Hematopoietic multipotent progenitor cell treated with erythropoietin and hydrocortisone succinate and interleukin-3 and kit ligand, for 6 days (in vitro differentiated cells): ENCODE measurements at places on chromosomes 12 and 14.
A peak's percentile ranks its signal among the peaks of the same experiment; 100 is the strongest.

- peak; percentile 2 for DNase-seq
Observed at GRCh38 chr12:79424109-79424721, 266.5 kb downstream of the PAWR start.

DNA sequence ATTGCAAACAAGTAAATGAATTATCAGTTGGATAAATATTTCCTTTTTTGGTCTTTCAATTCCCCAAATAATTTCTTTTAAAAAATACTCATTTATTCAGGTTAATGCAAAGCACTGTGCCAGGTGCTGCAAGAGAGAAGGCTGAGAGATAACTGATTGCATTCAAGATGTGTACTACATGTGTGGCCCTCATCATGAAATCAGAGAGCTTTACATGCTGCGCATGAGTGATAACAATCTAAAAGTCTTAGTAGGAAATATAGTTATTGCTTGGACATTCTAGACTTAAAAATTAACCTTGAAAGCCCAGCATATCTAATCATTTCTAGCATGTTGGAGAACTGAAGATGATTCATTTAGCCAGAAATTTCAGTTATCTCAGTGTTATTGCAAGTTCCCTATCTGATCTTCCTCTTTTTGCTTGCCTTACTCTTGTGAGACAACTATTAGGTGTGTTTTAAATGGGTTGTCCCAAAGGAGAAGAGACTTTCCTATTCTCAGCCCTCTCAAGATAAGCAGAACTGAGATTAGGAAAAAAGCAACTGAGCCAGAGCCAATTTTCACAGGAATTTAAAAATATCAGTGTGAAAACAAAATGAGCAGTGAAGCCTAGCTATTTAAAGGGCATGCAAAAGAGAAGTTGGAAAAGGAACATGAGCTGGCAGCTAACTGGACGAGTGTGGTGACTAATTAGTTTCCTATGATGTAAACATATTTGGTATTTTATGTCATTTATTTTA, 60.9 kb downstream of the PLEKHA5 start:
- DNase-seq: peak; percentile 42

DNA sequence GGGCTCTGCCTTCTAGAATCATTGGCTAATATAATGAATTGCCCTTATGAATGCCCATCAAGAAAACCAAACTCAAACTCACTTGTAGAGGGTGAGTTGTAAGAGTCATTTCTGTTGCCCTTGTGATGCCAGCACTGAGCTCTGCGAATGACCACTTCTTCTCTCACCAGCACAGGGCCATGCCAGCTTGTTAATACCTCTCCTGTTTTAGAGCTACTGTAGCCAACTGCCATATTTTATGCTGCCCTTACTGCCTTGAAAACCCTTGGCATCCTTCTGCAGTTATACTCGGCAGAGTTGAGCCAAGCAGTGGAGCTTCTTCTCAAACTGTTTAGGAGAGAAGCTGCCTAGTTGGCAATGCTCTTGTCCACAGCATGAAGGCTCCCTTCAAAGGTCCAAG, 8.1 kb downstream of the KRT75 start:
- DNase-seq: no peak

DNA sequence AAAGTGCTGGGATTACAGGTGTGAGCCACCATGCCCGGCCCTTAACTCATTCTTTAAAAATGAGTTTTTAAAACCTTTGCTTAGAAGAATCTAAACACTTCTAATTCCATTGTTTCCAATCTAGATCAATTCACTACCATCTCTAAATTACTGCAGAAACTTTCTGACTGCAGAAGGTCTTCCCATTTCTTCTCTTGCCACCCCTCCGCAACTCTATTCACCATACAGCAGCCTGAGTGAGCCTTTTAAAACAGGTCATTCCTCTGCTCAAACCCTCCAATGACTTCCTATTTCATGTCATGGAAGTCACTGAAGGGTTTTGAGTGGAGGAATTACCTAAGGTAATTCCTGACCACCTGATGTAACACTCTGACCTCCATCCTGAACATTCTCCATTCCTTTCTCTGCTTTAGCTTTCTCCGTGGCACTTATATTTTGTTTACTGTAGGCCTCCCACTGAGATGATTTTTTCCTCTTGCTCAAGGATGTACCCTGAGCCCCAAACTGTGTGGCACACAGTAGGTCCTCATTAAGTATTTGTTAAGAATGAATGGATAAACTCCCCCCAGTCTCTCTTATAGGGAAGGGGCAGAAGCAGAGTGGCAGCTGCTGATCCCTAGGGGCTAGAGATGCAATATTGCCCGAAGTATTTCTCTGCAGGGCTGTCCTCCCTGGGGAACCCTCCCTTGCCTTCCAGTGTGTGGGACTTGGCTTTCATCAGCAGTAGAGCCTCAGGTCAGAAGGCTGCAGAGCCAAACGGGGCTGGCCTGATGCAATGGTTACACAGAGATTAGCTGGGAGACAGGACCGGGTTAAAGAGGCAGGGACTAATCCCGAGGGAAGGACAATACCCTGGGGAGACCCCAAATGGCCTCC, 1.2 kb downstream of the DDIT3 start:
- DNase-seq: peak; percentile 58

- DNase-seq: no peak
Observed at GRCh38 chr12:82904219-82904790, 217.6 kb downstream of the TMTC2 start.

- peak; percentile 44 for DNase-seq
Observed at GRCh38 chr12:54368025-54368708, 3.9 kb upstream of the GPR84 start.
